ENCODE measurements at places on chromosomes 6 and 20. TPM values are rescaled to one million over a fixed set of nuclear protein-coding genes. Genes with fewer than 3 reads are reported as not detected.
A peak's percentile ranks its signal among the peaks of the same experiment; 100 is the strongest.

CNR1 gene
- 35.0 TPM for total RNA-seq

TSPO2 gene
- total RNA-seq = not detected

PCSK2 gene
- total RNA-seq = not detected

NEU1 gene
- total RNA-seq = 21.6 TPM

FLRT3 gene
- not detected for total RNA-seq

AVP gene
- total RNA-seq = not detected

ASCC3 gene
- 12.7 TPM for total RNA-seq

ADGRF1 gene
- total RNA-seq = not detected

ULBP3 gene
- total RNA-seq = 24.2 TPM

ZBTB9 gene
- total RNA-seq = 45.8 TPM

HLA-DQB2 gene
- total RNA-seq = 0.53 TPM

DPPA5 gene
- not detected for total RNA-seq

PIGU gene
- total RNA-seq = 41.5 TPM

CD93 gene
- 206 TPM for total RNA-seq

C6orf141 gene
- not detected for total RNA-seq

ATP6V1G2 gene
- total RNA-seq = not detected

DNA sequence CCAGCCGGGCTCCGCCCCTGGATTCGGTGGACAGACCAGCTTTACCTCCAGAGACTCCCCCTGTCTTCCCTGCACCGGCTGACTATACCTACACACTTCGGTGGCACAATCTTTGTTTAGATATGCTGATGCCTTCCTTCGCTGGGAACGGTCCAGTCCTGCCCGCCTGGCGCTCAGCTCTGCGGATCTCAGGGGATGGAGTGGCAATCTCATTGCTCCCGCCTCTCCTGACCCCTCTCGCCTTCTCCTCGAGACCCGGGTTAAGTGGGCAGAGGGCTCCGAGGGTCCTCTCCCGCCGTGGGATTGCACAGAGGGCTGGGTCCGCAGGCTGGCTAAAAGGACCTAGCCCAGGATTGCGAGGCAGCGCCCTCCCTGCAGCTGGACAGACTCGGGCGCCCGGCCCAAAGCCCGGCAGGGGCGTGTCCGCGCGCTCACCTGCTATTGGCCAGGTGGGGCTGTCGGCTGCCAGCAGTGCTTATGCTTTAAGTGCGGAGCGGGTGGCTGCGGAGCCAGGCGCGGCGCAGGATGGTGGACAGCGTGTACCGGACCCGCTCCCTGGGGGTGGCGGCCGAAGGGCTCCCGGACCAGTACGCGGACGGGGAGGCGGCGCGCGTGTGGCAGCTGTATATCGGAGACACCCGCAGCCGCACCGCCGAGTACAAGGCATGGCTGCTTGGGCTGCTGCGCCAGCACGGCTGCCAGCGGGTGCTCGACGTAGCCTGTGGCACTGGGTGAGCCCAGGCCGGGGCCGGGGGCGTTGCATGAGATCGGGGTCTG lies at the start of gene GNMT:
TSS of gene GNMT (plus strand) at position 512 of the 777 bp plus-strand sequence. CDS start at position 526, 14 bp downstream.
- no peak for DNase-seq

- no peak for DNase-seq
These were observed 22.9 kb downstream of the BCAS4 start for GRCh38 chr20:50817776-50818172.

DNA sequence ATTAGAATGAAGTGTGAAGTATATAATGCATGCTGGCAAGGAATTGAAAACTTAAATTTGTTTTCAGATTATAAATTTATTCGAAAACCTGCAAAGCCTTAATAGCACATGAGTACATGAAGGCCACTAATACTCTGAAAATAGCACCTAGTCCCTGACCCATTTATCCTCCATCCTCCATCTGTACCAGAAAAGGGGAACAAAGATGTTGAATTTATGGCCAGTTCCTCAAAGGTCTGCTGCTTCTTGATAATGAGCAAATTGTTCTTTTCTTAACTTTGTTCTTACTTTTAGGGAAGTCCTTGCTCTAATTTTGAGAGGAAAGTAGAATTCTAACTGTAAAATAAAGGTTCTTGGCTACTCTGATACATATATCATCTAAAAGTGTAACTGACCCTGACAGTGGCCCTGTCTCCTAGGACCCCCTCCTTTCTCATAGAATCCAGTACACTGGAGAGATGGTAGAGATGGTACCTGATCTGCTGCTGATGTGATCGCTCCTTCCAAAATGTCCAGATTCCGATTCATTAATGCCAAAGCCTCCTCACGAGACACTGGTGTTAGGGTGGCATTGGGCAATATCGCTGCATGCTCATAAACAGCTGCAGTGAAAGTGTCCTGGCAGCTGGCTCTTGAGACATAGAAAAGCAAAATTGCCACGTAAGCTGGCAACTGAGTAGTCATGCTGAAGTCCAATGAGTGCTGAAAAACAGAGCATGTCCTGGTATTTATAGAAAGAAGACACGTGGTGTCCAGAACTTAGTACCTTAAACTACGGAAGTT lies at the start of gene VNN1:
TSS of gene VNN1 (minus strand) at position 704 of the 783 bp plus-strand sequence. CDS start at position 684, 20 bp downstream.
- peak; percentile 22 for DNase-seq

GRCh38 chr6:16844183-16844582 lies 82.9 kb upstream of the ATXN1 start:
- DNase-seq = no peak

DNA sequence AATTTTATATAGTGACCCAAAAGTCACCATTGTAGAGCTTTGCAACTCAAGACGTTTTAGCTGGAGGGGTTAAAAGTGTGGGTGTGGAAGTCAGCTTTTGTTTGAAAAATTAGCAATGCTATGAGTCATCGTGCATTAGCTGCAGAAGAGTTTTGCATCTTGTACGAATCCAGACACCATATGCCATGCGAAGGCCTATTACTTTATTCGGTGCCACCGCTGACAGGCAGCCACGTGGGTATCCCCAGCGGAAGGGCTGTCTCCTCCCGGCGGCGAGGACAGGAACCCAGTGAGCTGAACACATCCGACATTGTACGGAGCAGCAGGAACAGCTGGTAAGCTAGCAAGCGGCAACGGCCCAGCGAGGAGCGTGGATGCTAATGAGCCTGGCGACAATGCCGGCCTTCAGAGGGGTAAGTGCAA lies 84.4 kb downstream of the INSM1 start:
- no peak for DNase-seq

DNA sequence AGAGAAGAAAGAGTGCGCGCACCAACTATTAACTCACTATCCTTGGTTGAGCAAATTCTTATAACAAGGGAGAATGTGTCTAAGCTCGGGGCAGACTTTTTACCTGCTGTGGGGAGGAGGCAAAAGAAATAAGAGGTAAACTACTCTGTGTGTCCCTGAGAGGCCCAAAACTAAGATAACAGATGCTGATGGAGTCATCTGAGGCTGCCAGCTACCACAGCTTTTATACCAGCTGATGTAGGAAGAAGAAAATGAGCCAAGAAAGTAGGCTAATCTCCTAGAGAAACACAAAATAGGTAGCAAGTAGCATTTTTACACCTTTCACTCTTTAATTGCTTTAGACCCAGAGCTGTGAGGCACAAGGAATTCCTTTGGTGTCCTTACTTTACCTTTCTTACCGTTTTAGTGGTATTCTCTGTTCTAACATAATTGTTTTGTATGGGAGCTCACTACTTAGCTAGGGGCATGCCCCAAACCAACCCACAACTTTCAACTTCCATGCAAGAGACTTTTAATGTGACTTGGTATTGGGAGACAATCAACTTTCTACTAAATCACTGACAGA lies 27.8 kb upstream of the PIM1 start:
- DNase-seq = no peak

GRCh38 chr20:402496-402885 lies 5.6 kb upstream of the RBCK1 start:
- no peak for DNase-seq

GRCh38 chr6:142686507-142686887 lies 258.5 kb downstream of the HIVEP2 start:
- no peak for DNase-seq

- no peak for DNase-seq
These were observed 103.5 kb downstream of the JARID2 start for GRCh38 chr6:15349379-15349778.

GRCh38 chr20:19903168-19903811 lies 113.9 kb upstream of the NAA20 start:
- DNase-seq = no peak

- no peak for DNase-seq
These were observed 87.0 kb downstream of the OR2B2 start for GRCh38 chr6:27825025-27825793.

DNA sequence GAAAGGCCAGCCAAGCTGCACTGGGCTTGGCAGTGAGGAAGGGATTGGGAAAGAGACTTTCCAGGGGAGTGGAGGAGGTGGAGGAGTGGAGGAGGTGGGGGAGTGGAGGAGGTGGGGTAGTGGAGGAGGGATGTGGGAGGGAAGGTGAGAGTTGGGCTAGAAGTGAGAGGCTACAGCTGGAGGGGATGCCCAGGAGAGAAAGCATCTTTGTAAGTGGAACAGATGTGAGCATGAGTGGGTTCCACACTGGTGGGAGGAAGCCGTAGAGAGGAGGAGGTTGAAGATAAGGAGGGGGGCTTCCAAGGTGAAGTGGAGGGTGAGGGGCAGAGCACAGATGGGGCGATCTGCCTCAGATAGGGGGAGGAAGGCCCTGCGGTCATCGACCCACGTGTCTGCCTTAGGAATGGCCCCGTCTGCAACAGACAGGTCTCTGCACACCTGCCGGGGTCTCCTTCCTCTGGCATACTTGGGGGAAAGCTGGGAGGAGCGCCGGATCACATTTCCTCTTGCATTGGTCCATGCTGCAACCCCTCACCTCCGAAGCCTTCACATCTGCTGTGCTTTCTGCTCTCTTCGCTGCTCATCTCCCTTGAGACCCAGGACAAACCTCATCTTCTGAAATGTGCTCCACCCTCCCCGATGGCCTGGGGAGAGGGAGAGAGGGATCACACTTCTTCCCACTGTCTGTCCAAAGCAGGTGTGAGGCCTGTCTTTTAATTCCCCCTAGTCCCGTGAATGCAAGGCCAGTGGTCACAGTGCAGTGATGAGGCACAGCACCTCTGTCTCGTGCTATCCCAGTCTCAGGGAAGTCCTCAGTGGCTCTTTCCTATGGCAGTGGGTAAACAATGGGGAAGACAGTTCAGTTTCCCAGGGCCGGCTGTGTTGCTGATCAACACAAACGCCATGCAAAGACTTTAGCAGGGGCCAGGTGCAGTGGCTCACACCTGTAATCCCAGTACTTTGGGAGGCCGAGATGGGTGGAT lies 48.6 kb upstream of the SNX9 start:
- no peak for DNase-seq

DNA sequence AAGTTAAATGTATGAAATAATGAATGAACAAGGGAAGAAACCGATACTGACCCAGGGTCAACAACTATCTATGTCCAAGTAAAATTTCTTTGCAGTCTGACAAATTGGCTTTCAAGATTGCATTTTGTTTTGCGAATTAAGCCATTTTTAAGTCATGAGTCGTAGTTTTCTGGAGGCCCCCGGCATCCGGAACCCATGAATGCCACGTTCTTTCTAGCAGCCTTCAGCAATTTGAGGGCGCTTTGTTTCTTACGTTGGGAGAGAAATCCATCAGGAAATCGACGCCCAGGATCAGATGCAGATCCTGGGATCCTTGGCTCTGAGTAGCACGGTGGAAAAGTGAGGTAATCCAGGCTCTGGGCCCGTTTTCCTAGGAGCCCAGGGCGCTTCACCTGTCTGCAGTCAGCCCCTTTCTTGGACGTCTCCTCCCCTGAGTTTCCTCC lies 309 bp upstream of the ABRACL start:
- no peak for DNase-seq

DNA sequence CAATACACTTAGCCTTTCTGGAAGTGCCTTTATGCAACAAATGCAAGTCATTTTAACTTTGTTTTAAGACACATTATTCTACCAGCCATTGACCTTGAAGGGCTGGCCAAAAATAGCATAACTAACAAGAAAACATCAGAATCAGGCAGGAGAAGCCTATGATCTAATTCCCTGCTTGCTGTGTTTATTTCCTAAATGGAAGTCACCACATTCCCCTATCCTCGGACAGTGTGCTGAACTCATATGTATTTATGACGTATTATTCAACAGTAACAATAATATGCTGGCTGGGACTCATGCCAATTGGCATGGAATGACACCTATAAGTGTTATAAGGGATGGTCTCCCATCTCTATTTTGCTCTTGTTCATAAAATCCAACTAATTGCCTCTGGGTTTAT lies 140.7 kb downstream of the MAP3K7 start:
- DNase-seq = no peak

DNA sequence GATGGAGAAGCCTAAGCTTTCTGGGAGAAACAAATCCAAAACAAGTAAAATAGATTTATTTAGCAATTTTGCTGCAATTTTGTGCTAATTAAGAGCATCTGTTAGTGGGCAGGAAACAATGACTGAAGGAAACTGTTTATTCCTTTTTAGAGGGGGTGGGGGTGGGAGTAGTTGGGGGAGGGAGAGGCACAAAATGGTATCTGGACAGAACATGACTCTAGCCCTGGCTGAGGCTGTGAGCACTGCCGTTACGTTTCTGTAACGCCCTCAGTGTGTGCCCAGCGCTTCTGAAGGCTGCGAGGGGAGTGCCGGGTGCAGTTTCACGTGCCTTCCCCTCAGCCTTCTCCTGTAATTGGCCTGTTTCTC lies 28.8 kb downstream of the METTL24 start:
- no peak for DNase-seq

GRCh38 chr6:141169419-141169818 lies 963.3 kb upstream of the GJE1 start:
- DNase-seq = no peak

Data from ascending aorta (tissue), 2 donors.